ENCODE measurements at places on chromosomes 5 and 9.

DNA sequence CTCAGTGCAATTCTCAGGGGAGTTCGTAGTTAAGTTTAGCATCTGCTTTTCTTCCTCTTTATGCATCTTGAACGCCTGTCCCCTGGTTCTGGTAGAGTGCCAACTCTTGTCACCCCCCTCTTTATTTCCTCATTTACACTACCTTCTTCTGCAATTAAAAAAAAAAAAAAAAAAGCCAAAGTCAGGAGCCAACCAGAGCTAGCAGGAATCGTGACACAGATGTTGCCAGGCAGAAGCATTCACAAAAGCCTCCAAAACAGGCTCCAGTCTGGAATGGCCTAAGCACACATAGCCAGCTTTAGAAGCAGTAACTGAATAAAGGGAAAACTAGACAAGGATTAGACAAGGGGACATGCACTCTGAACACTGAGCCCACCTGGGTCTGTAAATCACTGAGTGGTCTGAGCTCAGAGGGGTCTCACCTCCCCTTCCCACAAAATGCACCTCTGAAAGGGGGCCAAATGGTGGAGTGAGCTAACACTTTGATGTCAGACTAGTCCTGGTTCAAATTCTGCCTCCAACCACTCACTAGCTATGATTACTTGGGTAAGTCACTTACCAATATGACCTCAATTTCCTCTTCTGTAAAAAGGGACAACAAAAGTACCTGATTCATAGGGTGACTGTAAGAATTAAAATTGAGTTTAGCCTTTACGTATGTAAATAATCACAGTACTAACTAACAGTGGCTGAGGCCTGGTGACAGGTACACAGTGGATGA lies 2.0 kb downstream of the CD74 start:
- DNase-seq: peak; percentile 26

DNA sequence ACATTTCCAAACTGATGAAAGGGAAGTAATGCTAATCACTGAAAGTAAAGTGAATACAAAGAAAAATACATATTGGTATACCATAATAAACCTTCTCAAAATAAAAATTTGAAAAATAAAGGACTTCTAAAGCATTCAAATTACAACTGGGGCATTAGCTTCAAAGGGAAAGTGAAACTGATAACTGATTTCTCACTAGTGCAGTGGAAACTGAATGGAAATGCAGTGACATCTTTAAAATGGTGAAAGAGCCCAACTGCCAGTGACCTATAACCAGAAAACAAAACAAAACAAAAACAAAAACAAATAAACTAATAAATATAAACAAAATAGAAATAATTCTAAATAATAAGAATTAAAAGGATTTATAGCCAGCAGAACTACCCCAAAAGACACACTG lies 297.5 kb upstream of the GRIN3A start:
- no peak for DNase-seq

GRCh38 chr5:67844924-67845323 lies 370.6 kb upstream of the PIK3R1 start:
- no peak for DNase-seq

DNA sequence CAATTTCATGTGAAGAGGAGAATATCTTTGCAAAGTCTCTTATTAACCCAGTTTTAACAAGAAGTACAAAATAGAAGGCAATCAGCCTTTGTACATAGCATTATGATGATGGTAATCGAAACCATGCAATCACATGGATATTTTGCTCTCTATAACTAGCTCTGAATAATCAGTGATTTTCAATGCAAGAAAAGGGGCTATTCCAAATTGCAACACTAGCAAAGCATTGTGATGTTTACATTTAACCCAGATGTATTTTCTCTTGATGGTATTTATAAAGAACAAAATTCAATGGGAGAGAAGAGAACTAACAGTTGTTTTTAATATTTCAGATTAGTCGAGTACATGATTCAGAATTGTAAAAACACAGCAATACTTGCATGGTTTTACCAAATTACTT lies 437.5 kb upstream of the DMAC1 start:
- DNase-seq: no peak

DNA sequence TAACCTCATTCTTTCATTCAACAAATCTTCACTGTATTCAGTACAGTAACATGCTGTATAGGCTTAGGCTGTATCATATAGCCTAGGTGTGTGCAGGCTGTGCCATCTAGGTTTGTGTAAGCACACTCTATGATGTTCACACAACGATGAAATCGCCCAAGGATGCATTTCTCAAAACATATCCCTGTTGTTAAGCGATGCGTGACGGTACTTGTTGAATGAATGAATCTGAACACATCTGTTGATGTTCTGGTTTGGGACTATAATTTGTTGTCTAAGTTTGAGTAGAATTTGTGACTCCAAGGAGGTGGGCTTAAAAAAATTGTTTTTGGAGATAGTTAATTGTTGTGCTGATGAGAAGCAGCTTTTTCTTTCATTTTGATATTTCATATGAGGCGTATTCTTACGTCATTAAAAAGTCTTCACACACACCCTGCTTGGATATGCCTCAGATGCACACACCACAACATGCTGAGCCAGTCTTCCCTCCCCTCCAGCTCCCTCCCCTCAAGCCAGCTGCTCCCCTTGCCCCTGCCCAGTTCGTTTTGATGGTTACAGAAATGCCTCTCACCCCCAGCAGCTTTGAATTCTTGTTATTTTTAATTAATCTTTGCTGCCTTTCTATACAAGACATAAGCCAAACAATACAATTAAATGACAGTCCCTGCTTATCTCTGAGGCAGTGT lies 5.5 kb upstream of the PSAT1 start:
- no peak for DNase-seq

GRCh38 chr5:140303966-140304365 lies 1.1 kb upstream of the PFDN1 start:
- no peak for DNase-seq

DNA sequence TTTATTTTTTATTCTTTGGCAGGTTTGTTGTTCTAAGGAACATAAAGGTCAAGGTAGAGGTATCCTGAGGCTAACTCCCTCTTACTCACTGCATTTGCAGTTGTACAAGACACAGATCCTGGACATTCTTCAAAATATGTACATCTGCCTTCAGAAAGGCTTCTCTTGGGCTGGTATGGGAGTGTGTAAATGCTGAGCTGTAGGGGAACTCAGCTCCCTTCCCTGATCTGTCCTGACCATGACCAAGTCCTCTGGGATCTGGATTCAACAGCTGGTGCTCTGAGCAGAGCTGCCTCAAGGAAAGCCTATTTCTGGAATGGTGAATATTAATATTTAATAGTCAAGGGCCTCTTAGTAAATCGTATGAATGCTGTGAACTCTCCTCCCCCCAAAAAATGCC lies 117.4 kb downstream of the PRKACG start:
- DNase-seq: no peak

GRCh38 chr9:137318602-137319001 lies 16.5 kb upstream of the NRARP start:
- no peak for DNase-seq

DNA sequence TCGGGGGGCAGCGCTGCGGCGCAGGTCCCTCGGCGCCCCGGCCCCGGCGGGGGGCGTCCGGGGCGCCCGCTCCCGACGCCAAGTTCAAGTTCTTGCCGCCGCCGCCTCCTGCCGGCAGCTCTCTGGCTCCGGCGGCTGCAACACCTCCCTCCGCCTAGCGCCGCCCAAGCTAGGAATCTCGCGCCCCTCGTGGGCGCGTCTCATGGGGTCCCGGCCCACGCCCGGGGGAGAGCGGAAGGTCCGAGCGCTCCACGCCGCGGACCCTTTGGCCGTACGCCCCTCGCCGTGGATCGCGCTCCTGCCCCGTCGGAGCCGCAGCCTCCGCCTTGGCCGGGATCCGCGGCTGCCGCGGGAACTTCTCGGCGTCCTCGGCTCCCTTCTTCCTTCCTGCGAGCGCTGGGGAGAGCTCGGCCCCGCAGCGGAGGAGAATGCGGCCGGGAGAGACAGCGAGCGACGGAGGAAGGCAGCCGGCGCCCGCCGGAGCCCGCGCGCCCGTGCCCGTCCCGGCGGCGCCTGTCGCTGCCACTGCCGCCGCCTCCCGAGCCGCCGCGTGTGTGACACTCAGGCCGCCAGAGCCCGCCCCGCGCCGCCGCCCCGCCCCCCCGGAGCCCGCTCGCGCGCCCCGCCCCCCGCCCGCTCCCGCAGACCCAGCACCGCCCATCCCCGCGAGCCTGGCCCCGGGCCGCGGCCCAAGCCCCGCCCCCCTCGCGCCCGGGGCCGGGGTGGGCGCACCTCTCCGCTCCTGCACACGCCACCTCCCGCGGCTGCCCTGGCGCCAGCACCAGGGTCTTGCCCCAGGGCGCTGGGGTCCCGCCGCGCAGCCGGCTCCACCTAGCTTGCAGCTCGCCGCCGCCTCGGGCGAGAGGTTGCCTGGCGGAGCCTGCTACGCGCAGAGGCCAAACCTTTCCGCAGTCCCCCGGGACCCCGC lies at the start of gene SHB:
SHB (minus strand) TSS at position 527 of the 928 bp plus-strand sequence. CDS start 582 bp downstream, outside the sequence.
- peak; percentile 62 for DNase-seq

GRCh38 chr9:69412741-69413150 lies 87.7 kb downstream of the ENTREP1 start:
- DNase-seq: no peak

GRCh38 chr5:149754172-149754880 lies 24.2 kb downstream of the PPARGC1B start:
- no peak for DNase-seq

- DNase-seq: no peak
These were observed 31.1 kb downstream of the SEMA6A start for GRCh38 chr5:116543501-116543900.

DNA sequence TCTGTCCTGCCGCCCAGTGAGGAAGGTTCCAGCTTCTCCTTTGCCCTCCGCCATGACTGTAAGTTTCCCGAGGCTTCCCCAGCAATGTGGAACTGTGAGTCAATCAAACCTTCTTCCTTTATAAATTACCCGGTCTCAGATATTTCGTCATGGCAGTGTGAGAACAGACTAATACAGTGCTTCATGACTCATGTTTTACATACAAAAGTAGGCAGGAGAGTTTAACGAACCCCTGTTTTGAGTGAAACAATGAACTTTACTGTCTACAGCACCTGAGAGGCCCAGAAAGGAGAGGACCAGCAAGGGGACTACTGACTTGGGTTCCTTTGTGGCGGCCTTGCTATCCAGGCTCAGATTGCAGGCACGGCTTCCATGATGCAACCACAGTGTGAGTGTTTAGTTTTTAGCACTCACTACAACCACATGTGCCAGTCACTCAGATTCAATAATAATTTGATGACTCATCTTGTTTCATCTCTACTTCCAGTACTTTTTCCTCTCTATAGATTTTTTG lies 139.1 kb upstream of the CLINT1 start:
- DNase-seq: no peak

DNA sequence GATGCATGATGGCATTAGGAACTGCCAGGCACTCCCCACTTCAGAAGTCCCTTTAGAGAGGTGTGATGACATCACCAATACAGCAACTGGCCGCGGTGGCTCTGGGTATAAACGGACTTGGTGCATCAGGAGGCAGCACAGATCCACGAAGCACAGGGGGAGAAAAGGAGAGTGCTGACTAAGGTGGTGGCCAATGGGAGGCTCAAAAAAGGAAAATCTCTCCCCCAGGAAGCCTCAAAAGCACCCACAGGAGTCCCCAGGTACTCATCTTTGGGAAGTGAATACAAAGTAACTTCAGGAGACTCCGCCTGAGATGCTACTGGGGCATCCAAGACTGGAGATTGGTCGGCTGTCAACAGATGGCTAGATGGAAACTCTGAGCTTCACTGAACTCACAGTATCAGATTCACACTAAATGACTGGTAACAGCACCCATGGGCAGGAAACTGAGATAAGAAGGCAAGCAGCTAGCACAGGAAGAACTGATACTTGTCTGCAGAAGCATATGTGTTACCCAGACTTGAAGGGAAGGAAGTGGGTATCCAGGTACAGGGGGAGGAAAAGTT lies 7.6 kb downstream of the TTC39B start:
- DNase-seq: peak; percentile 27

GRCh38 chr5:147565524-147565923 lies 55.7 kb upstream of the DPYSL3 start:
- DNase-seq: no peak

DNA sequence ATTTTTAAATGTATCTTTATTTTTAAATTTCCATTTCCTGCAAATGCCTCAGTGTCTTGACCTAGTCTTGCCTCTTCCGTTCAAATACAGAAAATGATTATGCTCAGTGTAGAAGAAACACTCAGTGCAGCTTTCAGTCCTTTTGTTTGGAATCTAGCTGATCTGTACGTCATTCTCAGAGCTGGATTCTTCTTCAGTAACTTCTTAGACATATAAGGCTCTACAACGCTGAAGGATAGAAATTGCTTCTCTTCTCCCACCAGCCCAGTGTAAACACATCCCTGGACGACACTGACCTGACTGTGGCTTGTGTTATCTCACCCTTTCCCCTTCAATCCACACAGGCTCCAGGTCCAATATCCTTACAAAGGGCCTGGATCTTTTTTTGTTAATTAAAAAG lies 3.2 kb upstream of the ALDH1B1 start:
- DNase-seq: no peak

GRCh38 chr9:114515528-114515927 lies 10.3 kb upstream of the WHRN start:
- no peak for DNase-seq

- no peak for DNase-seq
These were observed 71.6 kb downstream of the GCNT1 start for GRCh38 chr9:76530458-76531110.

GRCh38 chr5:176736301-176736930 lies 73.9 kb upstream of the UNC5A start:
- DNase-seq: no peak

GRCh38 chr5:132181011-132181629 lies 46.5 kb downstream of the P4HA2 start:
- DNase-seq: no peak

- no peak for DNase-seq
These were observed 32.8 kb upstream of the FANCC start for GRCh38 chr9:95350266-95350665.

- DNase-seq: peak; percentile 18
These were observed 735 bp downstream of the ECPAS start for GRCh38 chr9:111483439-111483857.

GRCh38 chr5:117731446-117731845 lies 1156.8 kb upstream of the SEMA6A start:
- no peak for DNase-seq

DNA sequence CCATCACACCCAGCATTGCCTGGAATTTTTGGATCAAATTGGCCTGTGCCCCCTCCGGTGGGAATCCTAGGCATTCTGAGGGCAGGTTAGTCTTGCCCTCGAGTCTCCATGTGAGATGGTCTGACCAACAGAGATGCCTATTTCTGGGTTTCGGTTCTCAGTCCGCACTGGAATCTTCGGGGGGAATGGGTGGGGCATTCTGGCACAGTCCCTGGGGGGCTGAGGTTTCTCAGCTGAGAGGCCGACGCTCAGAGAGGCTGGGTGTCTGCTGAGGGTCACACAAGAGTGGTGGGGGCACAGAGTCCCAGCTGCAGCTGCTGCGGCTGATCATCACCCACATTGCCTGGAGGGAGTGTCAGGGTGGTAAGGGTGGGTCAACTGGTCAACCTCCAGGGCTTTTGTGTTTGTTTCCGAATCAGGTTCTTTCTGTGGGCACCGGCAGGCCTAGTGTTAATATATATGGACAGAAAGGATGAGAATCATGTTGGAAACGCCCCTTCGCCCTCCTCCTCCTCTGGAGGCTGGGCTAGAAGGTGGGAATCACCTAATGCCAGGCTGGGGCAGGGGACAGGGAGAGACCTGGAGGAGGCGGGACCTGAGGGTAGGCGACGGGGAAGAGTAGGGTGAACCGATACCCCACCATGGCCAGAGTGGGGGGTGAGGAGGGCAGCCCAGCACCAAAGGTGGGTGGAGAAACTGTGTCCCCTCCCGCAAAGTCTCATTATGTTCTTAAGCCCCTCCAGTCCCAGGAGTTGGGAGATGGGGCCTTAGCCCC lies 149.5 kb upstream of the PHYKPL start:
- no peak for DNase-seq

All from stimulated activated CD8-positive, alpha-beta memory T cell treated with anti-CD3 and anti-CD28 coated beads, Interleukin-15, amount 100 ng/mL, for 4 hours (primary cell).